ENCODE measurements at places on chromosomes 16 and 17.

- DNase-seq: no peak
Measured at GRCh38 chr17:17087424-17088015, 45.3 kb downstream of the MPRIP start.

GRCh38 chr17:53353919-53354351, 468.8 kb upstream of the KIF2B start:
- no peak for DNase-seq

DNA sequence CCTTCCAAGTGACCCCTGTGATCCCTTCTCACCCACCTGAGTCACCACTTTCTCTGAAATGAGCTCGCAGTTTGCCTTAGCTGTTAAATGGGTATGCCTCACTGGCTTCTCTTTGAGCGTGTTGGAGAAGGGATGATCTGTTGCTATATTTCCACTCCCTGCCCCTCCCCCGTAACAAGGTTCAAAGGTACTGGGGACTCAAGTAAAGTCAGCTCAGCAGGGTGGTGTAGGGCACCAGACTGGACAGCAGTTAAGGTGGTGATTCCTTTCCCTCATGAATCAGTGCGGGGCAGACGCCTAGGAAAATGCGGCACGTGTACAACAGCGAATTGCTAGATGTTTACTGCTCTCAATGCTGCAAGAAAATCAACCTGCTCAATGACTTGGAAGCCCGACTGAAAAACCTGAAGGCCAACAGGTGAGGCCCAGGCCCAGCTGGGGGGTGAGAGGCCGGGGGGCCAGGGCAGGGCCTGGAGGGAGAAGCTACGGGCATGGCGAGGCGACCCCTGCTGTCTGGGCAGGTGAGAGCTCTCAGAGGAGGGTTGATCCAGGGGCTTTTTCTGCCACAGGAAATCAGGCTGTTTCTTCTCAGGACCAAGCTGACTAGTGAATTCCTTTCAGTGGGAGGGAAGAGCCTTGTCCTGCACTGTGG, 130.3 kb downstream of the RAB11FIP4 start:
- DNase-seq: no peak

DNA sequence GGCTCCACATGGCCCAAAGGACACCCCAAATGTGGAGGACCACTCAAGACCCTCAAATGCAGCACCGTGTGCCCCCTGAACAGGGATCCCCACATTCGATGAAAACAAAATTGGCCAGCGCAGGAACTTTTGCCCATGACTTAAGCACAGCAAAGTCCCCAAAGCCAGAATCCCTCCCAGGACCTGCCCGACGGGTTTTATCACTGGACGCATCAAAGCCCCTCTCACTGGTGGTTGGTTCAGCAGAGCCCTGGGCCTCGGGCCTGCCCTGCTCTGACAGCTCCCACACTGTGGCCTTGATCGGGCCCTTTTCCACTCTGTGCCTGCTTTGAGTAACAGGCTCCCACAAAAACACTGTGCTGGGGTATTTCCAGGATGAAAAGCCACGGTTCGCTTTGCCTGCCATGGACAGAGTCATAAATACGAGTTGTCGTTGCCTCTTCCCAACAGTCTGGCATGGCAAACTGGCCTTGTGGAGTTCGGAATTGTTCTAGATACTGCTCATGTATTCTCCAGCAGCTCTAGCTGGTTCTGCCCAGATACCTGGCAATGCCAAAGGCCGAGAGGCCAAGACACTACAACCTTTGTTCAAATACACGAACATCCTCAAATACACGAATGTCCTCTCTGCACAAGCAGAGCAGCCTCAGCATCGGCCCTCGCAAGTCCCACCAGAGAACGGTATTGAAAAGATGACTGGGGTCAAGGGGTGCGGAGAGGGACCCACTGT, 46.4 kb downstream of the TBC1D16 start:
- DNase-seq: no peak

- no peak for DNase-seq
Measured at GRCh38 chr17:35387496-35387895, 14.1 kb upstream of the SLFN11 start.

- DNase-seq: no peak
Measured at GRCh38 chr17:11240041-11240840, 772 bp upstream of the SHISA6 start.

DNA sequence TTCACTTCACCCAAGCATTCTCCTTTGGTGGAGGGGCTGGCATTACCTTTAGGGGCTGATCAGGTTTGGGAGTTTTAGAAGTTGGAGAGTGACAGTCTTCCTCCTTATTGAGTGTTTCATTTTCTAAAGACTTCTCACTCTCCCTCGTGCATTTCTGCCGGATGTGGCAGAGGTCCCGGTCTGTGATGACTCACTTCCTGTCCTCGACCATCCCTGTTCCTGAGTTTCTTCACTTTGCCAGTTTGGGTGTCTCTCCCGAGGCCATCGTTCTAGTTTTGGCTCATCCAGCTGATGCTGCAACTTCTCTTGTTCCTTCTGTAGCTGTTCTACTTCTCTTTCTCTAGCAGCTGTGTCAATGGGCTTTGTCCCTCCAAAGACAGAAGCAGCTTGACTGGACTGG, 104.3 kb downstream of the PHKB start:
- DNase-seq: no peak

DNA sequence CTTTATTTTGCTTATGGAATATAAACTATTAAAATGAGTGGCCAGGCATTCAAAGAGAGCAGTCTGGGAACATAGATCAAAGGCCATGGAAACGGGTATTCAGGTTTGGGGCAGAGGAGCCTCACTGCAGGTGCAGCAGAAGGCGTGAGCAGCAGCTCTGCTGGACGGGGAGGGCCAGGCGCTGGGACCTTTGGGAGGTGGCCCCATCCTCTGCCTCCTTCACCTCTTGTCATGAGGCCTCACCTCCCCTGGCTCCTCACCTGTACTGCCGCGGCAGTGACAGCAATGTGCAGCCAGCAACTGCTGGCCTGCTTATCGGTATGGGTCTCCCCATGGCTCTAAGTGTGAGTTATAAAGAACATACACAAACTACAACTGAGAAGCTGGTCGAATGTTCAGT, 109.4 kb downstream of the CDK5R1 start:
- no peak for DNase-seq

DNA sequence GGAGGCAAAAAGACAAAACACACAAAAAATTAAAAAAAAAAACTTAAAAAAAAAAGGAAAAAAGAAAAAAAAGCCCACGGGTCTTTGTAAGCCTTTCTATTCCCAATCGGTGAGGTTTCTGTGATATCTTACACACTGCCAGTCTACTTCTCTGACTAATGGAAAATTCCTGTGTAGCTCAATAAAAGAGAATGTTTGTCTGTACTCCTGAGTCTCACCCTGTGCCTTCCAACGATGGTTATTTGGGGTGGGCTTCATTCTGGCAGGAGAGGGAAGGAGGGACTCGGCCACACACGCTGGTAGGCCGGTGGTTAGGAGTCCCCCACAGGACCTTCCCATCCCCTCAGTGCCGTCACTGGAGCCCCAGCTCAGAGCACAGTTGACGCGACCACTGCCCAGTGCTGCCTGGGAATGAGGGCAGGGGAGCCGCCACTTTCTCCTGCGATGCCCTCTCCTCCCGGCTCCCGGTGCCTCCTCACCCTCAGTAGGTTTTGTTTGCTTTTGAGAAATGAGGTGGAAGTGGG, 68.0 kb downstream of the AMFR start:
- no peak for DNase-seq

- no peak for DNase-seq
Measured at GRCh38 chr17:9928601-9929333, 23.7 kb upstream of the RCVRN start.

DNA sequence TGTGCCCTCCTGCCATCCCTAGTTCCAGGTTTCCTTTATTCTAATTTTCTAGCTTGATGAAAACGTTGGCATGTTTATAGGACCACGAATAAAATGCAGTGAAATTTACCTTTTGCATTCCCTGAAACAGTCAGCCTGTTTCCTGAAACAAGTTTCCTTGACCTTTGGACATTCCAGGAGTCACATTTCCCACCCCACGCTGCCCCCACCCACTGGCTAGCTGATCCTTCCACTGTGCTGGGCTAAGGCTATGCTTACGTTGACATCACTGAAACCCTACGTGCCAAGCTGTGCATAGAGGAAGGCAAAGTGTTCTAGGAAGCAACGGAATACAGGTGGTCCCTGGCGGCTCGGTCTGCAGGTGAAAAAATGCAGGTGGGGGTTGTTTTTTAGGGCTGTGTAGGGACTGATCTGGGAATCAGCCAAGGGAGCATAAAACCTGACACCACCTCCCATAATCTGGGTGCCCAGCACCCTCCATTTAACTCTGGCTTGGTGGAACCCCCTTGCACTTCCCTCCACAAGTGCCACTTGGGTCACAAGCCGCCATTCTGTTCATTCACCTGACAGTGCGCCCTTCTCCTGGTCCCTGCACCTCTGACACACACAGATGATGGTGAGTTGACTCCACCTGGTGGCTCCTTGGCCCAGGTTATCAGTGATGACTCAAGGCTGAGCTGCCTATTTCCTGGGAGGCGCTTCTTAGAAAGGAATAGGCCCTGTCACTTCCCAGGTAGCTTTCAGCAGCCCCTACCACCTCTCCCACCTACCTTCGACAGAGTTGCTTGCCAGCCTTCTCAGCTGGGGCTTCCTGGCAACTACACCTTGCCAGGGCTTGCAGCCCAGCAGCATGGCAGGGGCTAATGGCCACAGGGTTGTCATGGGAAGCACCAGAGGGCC, 83.7 kb downstream of the N4BP1 start:
- no peak for DNase-seq

GRCh38 chr17:77692571-77693161, 265.8 kb upstream of the TNRC6C start:
- no peak for DNase-seq

- DNase-seq: no peak
Measured at GRCh38 chr17:62702746-62703260, 75.3 kb downstream of the MRC2 start.

DNA sequence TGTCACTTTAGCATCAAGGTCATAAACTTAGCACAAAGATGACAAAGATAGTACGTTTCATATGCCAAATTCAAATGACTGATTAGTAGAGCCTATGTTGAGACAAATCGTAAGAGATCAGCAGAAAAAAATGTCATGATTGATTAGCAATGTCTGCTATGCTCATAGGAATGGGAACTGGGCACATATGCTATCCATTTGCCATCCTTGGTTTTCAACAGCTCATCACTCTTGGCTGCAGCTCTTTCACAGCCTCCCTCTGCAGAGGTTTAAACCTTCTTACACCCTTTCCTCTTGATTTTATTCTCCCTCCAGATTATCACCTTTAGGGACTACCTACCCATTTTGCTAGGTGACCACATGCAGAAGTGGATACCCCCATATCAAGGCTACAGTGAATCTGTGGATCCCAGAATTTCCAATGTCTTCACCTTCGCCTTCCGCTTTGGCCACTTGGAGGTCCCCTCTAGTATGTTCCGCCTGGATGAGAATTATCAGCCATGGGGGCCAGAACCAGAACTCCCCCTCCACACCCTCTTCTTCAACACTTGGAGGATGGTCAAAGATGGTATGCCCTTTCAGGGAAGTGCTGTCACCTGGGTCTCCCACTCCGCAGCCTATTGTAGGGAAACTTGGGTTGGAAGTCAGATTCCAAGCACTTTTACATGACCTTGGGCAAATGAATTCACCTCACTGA, 16.2 kb downstream of the MPO start:
- DNase-seq: no peak

- no peak for DNase-seq
Measured at GRCh38 chr17:48134912-48135480, 27.4 kb downstream of the SNX11 start.

DNA sequence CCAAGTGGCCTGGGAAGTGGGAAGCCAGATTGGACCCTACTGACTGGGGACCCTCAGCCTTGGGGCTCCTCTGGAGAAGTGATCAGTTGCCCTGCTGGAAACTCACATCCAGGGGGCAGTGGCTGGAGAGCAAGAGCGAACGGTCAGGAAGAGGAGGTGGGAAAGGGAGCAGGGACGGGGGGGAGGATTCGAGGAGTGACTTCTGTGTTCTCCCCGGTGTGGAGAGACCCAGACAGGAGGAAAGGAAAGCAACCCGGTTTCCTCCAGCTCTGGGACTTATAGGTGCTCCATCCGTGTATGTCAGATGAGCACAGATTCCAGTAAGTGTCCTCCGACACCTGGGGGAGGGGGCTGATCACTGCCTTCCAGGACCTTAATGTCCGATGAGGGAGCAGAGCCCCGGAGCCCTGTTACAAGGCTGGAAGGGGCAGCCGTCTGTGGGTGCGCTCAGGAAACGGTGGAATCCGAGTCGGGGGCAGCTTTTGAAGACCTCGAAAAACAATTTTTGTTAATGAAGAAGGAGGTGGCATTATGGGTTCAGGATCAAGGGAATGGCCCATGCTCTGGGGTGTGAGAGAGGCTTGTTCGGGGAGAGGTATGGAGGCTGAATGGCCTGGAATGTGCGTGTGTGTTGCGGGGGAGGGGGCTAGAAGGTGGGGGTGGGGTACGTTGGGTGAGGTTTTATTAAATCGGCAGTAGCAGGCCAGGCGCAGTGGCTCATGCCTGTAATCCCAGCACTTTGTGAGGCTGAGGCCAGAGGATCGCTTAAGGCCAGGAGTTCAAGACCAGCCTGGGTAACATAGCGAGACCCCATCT, 34.8 kb upstream of the NDRG4 start:
- DNase-seq: no peak

DNA sequence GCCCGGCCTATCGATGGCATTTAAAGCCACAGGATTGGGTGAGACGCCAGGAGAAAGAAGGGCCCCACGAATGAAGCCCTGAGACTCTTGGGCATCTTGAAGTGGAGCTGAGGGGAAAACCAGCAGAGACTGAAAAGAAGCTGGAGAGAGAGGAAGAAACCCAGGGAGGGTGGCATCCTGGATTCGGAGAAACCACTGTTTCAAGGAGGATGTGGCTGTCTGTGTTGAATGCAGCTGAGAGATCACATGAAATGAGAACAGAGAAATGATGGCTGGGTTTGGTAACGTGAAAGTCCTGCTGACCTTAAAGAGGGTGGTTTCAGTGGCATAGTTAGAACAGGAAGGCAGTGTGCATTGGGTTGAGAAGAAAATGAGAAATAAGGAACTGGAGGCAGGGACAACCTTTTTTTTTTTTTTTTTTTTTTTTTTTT, 3.8 kb downstream of the TNFSF12 start:
- no peak for DNase-seq

GRCh38 chr17:45914047-45914717, 19.8 kb downstream of the MAPT start:
- DNase-seq: no peak

- DNase-seq: no peak
Measured at GRCh38 chr17:49738456-49739163, 25.3 kb downstream of the FAM117A start.

DNA sequence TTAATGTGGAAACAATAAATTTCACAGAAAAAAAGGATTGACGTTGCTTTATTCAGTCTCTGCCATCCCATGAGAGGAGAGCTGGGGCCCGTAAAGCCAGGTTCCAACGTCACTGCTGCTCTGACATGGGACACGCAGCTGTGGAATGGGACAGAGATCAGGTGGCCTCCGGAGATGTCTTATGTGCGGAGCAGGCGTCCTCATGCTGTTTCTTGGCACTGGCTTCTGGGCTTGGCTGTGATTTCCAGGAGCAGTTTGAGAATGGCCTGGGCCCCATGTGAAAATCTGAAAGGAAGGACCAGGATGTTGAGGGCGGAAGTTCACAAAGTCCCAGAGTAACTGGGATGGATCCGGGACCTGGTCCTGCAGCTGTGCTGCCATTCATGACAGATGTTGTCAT, 32.4 kb downstream of the NDEL1 start:
- DNase-seq: no peak
